Activated CD4-positive, alpha-beta memory T cell treated with anti-CD3 and anti-CD28 coated beads for 36 hours (primary cell): ENCODE measurements at places on chromosomes 11 and 22. TPM values are rescaled to one million over a fixed set of nuclear protein-coding genes. Genes with fewer than 3 reads are reported as not detected.

Gene SUSD2
- total RNA-seq = 0.22 TPM

- DNase-seq = no peak
Observed at GRCh38 chr11:128551058-128551457, 36.3 kb downstream of the ETS1 start.

DNA sequence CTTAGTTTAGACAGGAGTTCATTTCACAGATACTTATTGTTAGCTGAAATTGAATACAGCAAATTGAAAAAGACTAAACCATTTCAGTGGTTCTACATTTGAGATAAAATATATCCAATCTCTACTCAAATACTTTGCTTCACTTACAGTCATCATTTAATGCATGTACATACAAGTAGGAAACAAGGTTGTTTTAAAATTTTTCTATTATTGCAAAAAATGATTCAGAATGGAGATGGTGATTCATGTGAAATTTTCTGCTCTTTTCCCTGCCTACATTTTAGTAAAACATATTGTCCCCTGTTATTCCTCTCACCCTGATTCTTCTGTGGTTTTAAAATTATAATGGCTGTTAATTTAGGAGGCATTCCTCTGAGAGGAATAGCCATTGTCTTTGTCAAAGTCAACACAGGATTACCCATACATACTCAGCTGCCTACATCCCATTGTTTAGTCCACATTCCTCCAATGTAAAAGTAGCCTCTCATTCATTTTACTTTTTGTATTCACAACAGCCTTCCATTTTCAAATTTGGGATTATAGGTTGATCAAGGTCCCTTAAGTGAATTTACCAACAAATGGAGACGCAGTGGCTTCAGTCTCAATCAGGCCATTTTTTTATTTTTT is 60.1 kb downstream of the TRPC6 start:
- DNase-seq = no peak

DNA sequence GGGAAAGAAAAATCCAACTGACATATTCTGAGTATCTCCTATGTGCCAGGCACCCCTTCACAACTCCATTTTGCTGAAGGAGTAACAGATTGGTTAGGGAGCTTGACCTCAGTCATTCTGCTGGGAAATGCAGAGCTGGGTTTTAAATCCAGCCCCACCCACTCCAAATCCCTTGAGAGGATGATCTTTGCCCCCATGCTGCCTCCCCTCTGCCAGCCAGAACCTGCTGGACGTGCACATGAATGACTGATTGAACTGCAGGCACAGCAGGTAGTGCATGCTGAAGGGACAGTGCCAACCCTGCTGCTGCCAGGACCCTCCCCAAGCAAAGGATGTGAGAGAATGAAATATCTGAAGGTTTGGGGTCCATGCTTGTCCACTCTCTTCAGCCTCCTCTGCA is 340.9 kb downstream of the BUD13 start:
- DNase-seq = no peak

DNA sequence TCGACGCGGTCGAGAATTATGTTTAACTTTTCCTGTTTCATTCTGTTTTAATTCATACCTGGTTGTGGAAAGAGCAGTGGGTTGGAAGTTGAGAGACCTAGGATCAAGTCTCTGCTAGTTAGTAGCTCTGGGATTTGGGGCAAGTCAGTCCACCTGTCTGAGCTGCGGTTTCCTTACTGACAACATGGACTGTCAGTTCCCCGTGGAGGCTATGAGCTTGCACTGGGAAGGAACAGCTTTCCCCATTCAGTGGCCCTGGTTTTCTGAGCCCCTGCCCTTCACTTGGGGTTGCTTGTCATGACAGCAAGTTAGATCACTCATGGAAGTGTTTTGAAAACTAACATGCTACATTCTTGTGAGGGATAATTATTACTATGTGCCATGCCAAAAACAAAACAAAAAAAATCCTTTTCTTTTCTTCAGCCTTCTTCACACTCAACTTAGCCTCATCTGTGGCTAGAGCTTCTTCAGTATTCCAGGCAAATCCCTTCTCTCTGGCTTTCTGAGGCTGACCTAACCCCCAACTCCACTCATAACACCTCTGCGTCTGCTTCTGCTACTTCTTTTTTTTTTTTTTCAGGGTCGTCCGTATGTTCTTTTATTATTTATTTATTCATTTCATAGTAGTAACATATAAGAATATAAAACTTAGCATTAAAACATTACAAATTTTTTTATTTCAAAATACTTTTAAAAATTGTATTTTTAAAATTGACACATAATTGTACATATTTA is 43.0 kb upstream of the ZBED5 start:
- no peak for DNase-seq

DNA sequence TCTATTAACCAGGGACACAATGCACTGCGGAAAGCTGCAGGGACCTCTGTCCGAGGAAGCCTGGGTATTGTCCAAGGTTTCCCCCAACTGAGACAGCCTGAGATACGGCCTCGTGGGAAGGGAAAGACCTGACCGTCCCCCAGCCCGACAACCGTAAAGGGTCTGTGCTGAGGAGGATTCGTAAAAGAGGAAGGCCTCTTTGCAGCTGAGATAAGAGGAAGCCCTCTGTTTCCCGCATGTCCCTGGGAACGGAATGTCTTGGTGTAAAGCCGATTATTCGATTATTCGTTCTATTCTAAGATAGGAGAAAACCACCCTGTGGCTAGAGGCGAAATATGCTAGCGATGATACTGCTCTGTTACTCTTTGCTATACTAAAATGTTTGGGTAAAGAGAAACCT is 5.2 kb downstream of the BET1L start:
- no peak for DNase-seq

DNA sequence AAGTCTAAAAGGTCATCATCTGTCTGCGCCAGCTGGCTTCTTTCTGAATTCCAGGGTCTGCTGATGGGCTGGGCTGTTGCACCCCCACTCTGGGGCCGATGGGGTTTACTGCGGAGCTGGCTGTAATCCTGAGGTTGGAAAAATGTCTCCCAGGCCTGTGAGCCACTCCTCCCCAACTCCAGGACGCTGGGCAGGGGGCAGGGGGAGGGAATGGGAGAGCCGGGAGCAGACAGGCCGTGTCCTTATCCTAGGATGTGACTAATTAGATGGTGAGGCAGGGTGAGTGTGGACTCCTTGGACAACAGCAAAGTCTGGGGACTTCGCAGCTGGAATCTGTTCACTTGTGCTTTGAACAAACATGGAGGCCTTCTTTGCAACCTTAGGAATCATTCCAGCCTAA is 48.7 kb downstream of the LRRC32 start:
- DNase-seq = no peak
